ENCODE measurements at places on chromosomes 7 and 10.

- no peak for DNase-seq
These were observed 116.9 kb downstream of the WDR37 start for GRCh38 chr10:1173091-1173490.

DNA sequence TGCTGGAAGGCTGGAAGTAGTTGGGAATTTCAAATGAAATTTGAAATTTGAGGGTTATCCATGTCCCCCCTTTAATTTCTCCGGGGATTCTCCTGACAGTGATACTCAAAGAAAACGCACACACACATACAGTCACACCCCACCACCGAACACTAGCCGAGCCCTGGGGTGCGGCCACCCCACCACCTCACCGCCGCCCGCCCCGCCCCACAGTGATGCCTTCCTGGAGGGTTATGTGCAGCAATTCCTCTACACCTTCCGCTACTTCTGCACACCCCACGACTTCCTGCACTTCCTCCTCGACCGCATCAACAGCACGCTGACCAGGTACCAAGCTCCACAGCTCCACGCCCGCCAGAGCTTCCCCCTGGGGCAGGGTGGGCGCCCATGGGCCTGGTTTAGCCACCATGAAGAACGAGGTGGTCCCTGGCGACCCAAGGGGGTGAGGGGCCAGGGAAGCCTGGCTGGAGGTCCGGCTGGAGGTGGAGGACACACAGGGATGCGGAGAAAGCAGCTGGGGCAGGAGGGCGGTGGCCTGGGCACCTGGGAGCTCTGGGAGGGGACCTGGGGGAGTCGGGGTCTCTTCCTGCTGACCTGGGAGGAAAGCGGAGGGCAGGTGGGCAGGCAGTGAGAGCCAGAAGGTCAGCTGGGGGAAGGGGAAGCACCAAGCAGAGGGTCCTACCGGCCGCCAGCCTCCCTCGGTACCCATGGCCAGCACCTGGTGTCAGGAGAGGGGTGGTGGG is 19.4 kb upstream of the UTF1 start:
- no peak for DNase-seq

- DNase-seq: peak; percentile 2
These were observed 719.1 kb downstream of the PCDH15 start for GRCh38 chr10:54081950-54082349.

- DNase-seq: no peak
These were observed 83.2 kb upstream of the SGCE start for GRCh38 chr7:94739180-94739579.

DNA sequence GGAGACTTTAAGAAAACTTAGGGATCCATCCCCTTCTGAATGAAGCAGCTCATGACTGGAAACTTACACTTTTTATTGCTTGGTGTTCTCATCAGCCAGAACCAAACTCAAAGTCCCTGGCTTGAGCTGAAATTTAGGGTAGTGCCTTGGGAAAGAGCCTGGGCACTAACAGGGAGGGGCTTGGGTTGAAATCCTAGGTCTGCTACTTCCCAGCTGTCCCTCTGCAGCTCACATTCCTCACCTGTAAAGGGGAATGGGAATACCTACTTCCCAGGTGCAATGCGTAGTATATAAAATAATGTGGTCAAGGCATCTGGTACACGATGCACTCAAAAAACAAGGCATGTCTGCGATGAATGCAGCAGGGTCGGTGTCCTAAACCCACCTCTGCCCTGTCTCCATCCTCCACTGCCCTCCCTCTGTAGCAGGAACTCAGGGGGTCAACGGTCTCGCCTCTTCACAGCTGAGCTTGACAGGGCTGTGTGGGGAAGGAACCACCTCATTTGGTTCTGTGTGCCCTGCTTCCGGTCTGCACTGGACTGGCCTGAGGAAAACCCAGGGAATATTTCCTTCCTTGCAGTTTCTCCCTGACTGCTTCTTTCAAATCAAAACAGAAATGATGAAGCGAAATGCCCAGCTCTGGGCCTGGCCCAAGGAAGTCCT is 80.0 kb downstream of the COBL start:
- DNase-seq: no peak

DNA sequence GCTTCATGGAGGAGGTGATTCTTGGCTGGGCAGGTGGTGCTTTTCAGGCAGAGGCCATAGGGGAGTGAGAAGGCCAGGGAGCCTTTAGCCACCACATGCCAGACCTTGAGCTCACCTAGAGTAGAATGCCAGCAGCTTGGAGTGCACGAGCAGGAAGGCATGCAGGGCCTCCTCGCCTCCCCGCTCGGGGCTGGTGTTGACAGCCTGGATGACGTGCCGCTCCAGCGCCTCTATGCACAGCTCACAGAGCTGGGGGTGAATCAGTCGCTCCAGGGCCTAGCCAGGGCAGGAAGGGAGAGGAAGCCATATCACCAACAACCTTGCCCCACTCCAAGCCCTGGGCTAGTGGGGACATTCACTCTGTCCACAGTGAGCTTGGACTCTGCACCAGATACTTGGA is 15.7 kb downstream of the HPS1 start:
- DNase-seq: no peak

- no peak for DNase-seq
These were observed 48.1 kb downstream of the CTTNBP2 start for GRCh38 chr7:117825132-117825531.

DNA sequence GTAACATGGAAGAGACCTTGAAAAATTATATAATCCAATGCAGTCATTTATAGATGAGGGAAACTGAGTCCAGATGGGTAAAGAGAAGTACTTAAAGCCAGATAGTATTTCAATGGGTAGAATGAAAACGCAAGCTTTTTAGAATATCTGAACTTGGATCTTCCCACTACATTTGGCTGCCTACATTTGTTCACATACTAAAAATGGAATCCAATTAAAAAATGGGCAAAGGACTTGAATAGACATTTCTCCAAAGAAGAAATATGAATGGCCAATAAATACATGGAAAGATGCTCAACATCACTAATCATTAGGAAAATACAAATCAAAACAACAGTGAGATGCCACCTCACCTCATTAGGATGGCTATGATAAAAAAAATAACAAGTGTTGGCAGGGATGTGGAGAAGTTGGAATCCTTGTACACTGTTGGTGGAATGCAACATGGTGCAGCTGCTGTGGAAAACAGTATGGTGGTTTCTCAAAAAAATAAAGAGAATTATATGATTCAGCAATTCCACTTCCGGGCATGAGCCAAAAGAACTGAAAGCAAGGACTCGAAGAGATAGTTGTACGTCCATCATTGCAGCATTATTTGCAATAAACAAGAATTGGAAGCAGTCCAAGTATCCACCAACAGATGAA is 188.0 kb downstream of the FRMD4A start:
- no peak for DNase-seq

DNA sequence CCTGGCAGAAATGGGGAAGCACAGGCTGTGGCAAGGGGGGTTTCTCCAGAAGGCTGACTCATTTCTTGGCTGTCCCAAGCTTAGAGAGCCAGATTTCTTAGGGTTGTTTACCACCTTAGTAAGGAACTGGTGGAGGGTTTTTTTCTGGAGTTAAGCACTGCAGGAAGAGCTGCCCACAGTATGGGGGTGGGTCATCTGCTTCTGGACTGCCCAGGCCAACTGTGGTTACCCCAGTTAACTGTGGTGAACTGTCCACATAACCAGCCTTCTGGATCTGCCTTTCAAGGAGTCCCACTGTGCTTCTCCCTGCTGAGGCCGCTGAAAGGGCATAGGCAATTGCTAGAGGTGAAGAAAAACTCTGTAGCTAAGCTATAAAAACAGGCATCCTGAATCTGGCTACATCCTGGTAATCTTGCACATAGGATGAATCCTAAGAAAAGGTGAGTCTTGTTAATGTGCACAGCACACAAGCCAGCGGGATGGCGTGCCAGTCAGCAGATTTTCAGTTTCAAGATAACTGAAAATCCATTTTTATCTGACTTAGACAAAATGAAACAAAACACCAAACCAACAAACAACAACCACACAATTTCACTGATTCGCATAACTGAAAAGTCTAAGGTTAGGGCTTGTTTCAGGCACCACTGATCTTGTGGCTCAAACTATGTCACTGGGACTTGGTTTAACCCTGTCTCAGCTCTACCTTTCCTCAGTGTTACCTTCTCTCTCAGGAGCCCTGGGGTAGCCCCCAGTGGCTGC is 21.6 kb upstream of the TSPAN33 start:
- no peak for DNase-seq

GRCh38 chr10:1177936-1178335 is 121.8 kb downstream of the WDR37 start:
- DNase-seq: no peak

DNA sequence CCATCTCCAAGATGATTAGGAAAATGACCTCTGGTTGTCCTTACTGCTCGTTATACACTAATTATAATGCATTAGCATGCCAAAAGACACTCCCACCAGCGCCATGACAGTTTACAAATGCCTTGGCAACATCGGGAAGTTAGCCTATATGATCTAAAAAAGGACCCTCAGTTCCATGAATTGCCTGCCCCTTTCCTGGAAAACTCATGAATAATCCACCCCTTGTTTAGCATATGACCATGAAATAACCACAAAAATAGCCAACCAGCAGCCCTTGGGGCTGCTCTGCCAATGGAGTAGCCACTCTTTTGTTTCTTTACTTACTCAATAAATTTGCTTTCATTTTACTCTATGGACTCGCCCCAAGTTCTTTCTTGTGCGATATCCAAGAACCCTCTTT is 41.6 kb upstream of the KCNMA1 start:
- no peak for DNase-seq

GRCh38 chr7:29367784-29368183 is 173.2 kb downstream of the CHN2 start:
- DNase-seq: no peak

- peak; percentile 16 for DNase-seq
These were observed 10.9 kb downstream of the NPFFR1 start for GRCh38 chr10:70272925-70273316.

DNA sequence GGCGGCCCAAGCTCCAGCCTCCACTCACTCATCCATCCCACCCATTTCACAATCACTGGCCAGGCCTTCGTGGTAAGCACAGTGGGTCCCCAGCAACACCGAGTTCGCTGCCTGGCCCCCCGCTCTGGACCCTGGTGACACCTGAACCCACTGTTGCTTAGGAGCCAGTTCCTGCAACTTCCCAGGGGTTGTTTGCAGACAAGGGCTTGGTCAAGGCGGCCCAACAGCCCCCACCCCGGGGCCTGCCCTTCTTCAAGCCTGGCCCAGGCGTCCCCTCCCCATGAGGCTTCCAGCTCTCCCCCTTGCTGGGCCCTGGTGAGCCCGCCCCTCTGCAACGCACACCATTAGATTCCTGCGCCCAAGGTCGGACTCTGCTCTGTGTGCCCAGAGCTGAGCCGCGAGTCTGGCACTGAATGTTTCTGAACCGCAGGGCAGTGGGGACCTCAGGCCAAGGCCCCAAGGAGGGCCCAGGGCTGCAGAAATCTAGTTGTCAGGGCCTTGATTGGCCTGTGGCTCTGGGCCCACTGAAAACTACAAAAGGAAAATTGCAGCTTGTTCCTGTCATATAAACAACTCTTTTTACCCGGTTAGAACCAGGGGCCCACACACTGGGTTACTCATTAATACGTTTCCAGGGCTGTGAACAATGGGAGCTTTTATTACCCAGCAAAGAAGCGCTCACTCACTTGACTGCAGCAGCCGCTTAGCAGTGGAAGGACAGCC is 2.1 kb upstream of the COX19 start:
- DNase-seq: peak; percentile 96

DNA sequence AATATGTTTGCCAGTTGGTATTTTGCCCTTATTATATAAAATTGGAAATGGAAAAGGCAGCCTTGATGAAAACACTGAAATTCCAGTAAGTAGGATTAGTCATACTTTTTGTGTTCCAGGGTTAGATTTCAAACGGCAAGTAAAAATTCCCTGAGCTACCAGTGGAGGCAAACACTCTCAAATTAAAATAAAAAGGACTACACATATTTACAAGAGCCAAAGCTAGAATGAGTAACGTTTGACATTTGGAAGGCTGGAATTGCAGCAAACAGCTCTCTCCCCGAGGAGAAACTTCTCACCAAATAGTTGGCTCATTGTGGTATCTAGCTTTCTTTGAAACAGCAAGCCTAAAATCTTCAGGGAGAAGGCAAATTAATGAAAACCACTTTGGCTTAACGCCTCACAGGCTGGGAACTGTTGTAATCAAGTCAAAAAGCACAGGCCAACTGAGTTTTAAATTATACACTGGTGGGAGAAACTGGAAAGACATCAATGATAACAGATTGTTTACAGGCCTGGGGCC is 288.4 kb downstream of the SNX13 start:
- DNase-seq: no peak
